Nephron progenitor cell (in vitro differentiated cells): ENCODE measurements at places on chromosomes 16 and 17.
A peak's percentile ranks its signal among the peaks of the same experiment; 100 is the strongest.

- DNase-seq, result no peak
Observed at GRCh38 chr17:38681096-38681495, 6.3 kb upstream of the EPOP start.

DNA sequence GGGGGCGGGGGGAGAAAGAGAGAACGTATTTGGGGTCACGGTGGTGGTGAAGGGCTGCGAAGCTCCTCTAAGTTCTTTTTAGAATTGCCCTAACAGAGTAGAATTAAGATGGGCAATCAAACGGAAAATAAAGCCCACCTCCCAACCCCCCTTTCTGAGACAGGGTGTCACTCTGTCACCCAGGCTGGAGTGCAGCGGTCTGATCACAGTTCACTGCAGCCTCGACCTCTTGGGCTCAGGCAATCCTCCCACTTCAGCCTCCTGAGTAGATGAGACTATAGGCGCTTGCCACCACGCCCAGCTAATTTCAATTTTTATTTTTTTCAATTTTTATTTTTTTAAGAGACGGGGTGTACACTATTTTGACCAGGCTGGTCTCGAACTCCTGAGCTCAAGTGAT, 710 bp upstream of the CAVIN1 start:
- no peak for DNase-seq

DNA sequence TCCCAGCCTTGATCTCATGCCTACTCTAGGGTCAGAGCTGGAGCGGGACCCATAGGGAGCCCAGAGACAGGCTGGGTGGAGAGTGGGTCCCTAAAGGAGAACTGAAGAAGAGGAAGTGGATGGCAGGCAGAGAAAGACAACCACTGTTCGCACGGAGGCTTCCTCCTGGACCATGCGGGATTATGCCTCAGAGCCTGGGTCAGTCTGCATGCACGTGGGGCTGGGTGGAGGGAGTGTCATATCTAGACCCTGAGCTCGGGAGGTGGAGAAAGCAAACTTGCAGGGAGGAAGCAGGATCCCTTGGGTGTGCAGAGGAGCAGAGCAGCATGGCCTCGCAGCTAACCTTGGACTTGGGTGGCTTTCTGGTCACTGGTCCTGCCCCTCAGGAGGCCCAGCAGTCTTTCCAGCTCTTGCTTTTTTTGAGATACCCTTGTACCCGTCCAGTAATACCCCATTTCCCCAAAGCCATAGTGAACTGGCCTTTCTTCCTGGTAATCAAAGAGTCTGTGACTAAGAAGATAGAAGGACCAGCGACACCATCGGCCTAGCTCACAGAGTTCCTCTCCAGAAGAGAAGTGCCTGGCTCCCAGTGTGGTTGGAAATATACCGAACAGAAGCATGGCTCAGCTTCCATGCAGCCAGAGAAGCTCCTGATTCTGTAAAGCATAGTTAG, 344.2 kb downstream of the CPPED1 start:
- no peak for DNase-seq

- no peak for DNase-seq
Observed at GRCh38 chr17:27845264-27846041, 45.1 kb upstream of the NOS2 start.

GRCh38 chr17:55677446-55677845, 45.2 kb downstream of the TMEM100 start:
- DNase-seq, result no peak

- no peak for DNase-seq
Observed at GRCh38 chr17:27977751-27978688, 64.5 kb upstream of the NLK start.

GRCh38 chr16:20681821-20682760, 15.4 kb downstream of the ACSM1 start:
- no peak for DNase-seq

DNA sequence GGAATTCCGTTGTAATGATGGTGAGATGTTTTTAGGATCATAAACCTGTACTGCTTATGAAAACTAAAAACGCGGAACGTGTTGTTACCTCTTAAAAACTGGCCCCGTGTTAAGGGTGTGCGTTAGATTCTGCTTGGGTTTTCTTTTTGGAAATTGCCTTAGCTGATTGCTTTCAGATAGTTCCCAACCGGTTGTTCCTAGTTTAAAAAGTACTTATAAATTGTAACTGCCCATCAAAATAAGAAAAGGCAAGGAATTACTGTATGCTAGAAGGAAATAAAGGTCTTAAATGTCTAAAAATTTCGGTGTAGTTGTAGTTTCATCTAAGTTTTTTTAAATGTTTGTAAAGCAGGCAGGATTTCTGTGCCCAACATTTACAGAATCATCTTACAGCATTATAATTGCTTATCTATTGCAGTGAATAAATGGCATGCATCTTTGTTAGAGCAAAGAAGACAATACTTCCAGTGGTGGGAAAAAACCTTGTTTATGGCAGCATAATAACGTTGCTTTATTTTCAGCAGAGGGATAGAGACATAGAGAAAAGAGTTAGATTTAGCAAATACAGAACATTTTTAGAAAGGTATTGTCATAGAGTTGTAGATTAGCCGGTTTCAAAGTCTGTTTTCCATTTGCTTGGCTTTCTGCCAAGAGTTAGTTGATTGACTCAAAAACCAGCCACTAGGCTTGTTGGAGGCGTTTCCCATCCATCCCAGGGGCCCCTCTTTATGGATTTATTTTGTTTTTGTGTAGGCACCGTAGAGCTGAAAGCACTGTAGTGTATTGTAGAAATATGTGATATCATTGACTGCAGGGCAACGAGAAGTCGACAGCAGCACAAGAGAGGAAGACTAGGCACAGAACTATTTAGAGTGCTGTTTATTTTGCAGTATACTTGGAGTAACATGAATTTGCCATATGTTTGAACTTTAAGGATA, 1.7 kb downstream of the PPM1D start:
- peak; percentile 49 for DNase-seq

GRCh38 chr17:8674344-8675305, 44.1 kb upstream of the MYH10 start:
- no peak for DNase-seq

DNA sequence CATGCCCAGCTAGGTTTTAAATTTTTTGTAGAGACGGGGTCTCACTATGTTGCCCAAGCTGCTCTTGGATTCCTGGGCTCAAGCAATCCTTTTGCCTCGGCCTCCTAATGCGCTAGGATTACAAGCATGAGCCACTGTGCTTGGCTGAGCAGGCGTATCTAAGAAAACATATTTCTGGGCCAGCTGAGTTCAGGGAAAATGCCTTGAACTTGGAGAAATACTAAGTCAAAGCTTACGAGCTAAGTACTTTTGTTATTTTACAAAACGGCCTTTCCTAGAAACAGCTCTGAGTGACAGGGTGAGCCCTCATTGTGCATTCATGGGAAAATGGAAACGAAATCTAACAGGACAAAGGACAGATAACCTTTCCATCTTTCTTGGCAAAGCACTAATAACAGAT, 24.7 kb downstream of the DNAI2 start:
- DNase-seq, result no peak

DNA sequence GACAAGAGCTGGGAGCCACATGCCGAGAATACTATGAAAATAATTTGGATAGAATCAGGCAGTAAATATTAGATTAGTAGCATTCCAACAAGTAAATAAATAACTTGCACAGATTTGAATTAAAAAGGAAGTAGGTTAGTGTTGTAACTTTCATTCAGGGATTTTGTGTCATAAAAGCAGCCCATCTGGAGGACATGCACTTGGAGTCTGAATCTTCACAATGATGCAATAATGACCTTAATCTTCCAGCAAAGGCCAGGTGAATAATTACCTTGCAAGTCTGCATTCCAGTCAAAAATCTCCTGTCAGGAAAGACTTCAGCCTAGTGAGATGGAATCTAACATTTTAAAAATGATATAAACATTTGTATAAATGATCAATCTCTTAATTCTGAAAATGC, 518.1 kb downstream of the KCNJ2 start:
- no peak for DNase-seq

GRCh38 chr16:69270395-69270794, 40.8 kb upstream of the VPS4A start:
- DNase-seq, result no peak

DNA sequence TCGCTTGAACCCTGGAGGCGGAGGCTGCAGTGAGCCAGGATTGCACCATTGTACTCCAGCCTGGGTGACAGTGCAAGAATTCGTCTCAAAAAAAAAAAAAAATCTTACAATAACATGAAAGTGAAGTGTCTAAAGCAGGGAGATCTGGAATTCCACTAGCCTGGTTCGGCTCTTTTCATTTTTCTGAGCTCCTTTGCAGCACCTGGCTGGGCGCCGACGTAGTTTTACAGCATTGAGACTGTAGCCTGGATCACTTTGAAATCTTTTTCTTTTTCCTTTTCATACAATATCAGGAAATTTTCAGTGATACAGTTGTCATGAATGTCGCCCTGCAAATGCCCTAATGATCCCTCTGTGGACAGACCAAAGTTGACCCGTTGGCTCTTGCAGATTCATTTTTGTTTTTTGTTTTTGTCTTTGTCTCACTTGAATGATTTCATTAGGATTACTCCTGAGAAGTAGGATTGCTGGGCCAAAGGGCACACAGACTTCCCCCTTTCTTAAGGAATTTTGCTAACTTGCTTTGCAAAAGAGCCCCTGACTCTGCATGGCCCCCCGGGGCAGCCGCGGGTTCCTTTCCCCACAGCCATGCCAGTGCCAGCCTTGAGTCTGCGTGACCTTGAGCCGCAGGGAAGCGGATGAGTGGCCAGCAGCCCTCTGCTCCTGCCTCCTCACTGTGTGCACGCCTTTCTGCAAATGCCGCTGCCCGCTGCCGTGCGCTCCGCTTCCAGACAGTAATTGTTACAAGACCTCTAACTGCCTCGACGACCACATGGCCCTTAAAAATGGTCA, 28.0 kb downstream of the CRISPLD2 start:
- no peak for DNase-seq

DNA sequence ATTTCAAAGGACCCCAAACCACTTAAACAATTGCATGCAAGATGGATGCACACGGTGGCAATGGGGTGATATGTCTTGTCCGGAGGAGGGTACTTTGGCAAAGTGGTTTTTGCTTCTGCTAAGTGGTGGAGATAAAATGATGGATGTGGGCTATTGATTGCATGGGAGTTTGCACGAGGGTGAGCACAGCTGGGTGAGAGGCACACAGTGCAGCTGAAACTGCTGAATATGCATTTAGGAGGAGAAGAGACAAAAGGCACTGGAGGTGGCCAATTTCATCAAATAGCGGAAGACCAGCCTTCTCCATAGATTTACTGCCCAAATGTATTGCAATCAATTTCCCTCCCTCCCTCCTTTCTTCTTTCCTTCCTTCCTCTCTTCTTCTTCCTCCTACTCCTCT, 414.4 kb upstream of the EEF2KMT start:
- DNase-seq, result no peak

- DNase-seq, result no peak
Observed at GRCh38 chr17:82463391-82463790, 4.8 kb downstream of the NARF start.

GRCh38 chr17:16262201-16262600, 45.2 kb downstream of the PIGL start:
- no peak for DNase-seq

DNA sequence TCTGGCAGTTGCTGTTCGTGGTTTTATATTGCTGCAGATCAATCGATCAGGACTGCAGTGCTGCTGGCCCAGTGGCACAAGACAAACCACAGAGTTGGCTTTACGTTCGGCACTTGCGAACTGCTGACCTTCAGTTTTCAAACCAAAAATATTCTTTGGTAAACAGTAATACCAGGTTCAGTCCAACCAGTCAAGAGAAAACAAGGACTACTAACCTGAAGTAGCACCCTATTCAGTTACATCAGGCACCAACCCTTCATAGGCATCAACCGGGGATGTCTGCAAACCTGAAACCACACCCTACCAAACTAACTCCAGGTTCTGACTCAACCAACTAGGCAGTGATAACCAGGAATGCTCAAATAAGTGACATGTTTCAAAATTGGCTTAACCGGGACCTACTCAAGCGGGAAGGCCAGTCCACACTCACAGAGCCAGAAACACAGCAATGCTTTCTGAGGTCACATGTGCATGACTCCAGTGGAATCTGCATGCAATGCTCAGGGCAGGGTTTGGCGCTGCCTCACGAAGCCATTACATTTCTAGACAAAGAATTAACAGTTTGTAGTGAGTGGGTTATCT, 91.1 kb downstream of the SMG6 start:
- DNase-seq, result no peak

DNA sequence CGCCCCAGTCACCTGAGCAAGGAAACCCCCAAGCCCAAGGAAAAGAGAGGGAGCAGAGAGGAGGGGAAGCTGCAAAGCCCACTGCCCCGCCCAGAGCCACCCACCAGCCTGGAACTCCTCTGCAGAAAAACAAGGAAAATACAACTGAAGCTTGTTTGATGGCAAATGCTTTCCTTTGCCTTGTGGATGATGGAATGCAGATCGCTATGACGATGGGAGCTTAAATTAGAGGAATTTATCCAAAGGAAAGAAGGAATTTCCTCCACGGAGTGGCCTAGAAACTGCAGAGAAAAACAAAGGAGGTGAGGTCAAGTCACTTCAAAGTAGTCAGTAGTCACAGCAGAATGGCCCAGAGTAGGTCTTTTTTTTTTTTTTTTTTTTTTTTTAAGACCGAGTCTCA, 31.5 kb upstream of the ASGR2 start:
- DNase-seq, result no peak

GRCh38 chr17:77022766-77023165, 118.0 kb upstream of the SEC14L1 start:
- no peak for DNase-seq

DNA sequence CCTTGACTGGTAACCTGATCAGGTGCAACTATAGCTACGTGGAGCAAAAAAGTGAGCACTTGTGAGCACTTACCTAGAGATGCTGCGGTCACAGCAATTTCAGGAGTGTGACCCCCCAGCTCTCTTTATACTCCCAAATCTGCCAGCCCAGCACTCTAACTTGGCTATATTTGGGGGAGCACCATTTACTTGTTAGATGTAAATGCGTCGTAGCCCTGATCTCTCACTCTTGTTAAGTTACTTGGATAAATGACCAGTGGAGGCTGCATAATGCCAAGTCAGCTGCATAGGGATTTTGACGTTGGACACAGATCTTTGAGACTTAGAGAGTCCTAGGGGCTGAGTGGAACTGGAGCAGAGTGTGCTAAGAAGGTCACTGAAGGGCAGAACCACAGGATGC, at the start of gene MYH13:
Gene MYH13 (minus strand): TSS at position 101 of the 400 bp plus-strand sequence. CDS start 8,476 bp downstream, outside the sequence.
- no peak for DNase-seq
